CD4-positive, alpha-beta T cell treated with Interleukin-4 for 1 hour (primary cell): ENCODE measurements at places on chromosomes 16 and 17.

GRCh38 chr16:30121741-30122571, 1.1 kb downstream of the MAPK3 start:
- DNase-seq = no peak

DNA sequence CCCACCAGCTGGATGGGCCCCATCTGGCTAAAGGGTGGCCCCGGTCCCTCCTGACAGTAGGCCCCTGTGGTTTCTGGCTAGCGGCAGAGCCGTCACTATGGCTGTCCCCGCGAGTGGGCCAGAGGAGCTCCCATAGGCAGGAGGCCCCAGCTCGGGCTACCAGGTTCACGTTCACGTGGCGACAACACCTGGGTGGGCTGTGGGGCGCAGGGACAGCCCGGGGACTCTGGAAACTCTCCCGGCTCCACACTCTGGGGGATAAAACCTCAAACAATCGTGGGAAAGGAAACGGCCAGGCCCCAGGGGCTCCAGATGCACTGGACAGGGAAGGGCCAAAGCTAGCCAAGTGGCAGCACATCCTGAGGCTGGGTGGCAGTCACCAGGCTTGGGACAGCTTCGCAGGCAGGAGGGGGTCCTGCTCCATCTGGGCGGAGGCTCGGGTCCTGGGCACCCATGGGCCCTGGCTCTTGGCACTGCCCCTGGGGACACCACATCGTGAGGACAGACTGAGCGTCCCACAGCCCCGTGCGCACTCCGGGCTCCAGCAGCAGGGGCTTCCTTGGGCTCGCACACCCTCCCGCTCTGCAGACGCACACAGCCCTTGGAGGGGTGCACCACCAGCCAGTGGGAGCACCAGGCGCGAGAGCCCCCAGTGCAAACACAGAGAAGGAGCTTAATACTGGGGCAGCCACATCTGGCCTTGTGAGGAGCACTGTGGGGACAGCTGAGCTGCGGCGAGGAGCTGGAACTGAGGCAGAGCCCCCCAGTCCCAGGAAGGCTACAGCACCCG, 4.4 kb downstream of the RNF166 start:
- no peak for DNase-seq

DNA sequence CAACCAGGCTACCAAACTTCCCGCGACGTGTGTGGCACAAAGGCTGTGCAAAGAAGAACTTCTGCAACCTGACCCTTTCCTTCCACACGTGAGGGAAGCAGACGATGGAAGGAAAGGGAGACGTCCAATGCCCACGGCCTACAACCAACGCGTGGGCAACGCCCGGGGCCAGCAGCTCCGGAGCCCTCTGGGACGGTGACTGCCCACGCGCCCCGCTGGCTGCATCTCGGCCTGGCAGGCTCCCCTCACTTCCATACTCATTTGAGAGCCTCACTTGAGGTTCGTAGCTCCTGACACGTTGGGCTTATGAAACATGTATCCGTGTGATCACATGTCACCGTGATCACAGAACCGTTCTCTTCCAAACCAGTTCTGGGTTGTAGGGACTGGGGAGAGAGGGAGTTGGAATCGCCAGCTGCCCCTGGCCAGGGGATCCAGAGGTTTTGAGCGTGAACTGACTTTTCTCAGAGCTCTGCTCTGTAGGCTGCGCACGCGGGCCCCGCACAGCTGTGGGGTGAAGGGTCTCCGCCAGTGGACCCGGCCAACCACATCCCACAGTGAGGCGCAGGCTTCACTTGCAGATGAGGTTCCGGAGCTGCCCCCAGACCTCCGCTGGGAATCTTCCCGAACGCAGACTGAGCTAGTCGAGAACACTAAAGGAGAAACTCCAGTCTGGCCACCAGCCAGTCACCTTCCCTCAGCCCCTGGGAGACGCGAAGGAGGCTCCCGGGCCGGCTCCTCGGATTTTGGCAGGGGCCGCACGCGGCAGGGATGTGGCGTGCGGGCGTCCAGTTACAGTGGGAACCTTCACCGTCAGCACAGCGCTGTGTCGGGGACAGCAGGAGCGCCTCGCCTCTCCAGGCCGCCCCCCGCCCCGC, 1.0 kb downstream of the LMF1 start:
- no peak for DNase-seq

DNA sequence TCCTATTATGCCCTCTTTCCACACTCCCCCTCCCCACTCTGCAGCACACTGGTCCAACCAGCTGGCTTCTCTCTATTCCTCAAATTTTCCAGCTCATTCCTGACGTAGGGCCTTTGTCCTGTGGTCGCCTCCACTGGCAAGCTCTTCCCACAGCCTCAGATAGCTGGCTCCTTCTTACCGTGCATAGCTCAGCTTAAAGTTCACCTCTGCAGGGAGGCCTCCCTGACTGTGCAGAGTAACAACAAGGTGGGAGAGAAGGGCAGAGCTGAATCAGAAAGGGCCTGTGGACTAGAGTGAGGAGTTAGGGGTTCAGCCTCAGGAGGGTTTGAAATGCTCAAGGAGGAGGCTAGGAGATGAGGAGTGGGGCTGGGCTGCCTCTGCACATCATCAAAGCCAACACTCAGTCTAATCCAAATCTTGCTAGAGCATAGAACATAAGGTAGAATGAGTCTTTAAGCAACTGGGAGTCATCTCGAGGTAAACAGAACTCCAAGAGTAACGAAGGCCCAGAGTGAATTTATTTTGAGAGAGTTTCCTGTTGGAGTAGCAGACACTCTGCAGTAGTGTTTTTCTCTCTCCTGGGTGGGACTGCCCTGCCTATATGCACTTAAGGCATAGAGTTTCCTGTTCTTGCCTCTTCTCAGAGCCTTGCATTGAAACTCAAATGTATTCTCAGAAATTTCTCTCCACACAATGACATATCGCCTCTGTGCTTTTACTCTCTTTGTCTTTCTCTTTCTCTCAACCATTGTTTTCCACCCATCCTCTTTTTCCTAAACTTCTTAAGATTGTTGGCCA, 19.4 kb downstream of the SPPL2C start:
- no peak for DNase-seq

GRCh38 chr16:64346080-64346479, 775.8 kb downstream of the CDH11 start:
- DNase-seq = no peak

DNA sequence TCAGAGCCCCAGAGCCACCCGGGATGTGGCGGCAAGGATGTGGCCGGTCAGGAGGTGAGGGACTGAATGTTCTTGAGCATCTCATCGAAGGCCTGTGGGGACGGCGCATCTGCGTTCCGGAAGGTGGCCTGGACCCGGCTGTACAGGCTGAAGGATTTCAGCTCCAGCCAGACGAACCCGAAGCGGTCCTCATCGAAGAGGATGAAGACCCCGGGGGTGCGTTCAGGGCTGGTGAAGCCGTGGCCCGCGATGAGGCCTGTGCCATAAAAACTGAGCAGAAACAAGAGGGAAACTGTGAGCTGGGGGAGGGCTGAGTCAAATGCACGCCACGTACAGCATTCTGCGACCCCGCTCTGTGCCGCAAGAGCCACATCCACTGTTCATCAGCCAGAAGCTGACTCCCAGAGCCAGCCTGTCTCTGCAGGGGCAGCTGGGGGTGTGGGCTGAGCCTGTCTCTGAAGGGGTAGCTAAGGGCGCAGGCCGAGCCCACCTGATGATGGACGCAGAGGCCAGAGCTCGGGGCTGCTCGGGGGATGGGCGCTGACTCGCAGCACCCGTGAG, 14.1 kb upstream of the C16orf95 start:
- DNase-seq = no peak

DNA sequence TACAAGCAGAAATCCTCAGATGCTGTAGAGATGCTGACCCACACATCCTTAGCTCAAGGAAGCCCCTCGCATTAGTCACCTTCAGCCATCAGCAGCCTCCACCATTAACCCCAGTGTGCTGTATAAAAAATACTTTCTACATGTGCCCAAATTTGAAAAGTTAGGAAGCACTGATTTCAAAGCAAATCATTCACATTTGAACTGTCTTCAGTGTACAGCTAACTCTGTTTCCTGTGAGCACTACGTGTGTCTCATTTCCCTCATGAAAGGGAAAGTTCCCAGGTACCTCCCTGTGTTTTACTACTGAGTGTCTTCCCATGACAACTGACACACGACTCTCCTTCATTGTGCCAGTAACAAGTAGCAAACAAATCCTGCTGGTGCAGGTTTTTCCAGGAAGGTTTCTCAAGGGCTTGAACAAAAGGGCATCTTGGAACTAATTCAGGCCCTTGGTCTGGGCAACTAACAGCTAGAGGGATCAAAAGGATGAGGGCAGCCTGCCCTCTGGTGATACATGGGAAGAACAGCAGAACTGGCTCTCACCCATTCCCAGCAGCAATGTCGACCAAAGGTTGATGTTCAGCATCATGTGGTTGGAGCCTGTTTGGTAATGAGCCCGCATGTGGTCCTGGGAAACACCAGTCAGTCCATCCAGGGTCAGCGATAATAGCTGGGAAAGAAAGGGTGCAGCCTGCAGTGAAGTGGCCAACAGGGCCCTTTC, 4.0 kb downstream of the SLC35B1 start:
- peak; percentile 22 for DNase-seq

GRCh38 chr16:86337581-86338402, 172.5 kb upstream of the FOXF1 start:
- DNase-seq = no peak

DNA sequence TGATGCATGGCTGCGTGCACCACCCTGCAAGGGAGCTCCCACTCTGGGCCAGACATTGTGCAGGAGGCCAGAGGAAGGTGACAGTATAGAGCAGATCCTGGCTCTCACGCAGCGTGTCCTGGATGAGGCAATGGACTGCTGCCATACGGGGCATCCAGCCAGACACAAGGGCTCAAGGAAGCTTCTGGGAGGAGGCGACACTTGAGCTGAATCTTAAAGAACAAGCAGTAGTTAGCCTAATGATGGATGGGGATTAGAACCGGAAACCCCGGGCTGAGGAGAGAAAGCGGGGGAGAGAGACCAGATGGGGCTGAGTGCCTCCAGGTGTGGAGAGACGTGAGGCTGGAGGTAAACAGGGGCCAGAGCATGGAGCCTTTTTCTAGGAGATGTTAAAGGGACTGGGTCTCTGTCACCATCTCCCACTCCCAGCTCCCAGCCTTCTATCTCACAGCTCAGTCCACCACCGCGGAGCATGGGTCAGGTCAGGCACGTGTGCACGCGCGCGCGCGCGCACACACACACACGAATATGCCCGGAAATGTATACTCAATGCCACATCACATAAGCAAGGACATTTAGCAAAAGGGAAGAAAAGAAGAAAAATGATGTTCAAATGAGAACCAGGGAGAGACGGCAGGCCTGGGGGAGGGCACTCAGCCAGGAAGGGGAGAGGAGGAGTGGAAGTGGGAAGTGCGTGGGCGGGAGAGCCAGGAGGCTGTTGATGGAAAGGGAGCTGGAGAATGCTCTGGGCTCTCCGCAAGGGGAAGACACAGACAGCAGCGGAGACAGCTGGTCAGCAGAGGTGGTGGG, 46.3 kb downstream of the CCDC42 start:
- no peak for DNase-seq
